ENCODE measurements at places on chromosomes 7 and 10. TPM values are rescaled to one million over a fixed set of nuclear protein-coding genes. Genes with fewer than 3 reads are reported as not detected.

The PIP gene
- not detected for total RNA-seq

DNA sequence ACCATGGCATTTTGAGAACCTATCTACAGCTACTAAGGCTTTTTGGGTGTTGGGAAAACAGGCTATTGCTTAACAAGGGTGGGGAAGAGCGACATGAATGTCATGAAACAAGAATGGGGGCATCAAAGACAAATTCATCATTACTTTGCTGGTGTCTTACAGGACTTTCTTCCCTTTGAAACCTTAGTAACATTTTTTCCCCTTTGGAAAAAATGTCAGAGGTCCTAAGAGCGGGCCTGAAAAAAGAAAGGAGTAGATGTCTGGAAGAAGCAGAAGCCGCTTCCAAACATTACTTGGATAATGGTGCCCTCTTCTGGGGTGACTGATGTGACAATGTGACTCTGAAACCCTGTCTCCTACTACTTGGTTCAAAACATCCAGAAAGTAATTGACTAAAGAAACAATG, 3.8 kb upstream of the DDX50 start:
- no peak for DNase-seq

DNA sequence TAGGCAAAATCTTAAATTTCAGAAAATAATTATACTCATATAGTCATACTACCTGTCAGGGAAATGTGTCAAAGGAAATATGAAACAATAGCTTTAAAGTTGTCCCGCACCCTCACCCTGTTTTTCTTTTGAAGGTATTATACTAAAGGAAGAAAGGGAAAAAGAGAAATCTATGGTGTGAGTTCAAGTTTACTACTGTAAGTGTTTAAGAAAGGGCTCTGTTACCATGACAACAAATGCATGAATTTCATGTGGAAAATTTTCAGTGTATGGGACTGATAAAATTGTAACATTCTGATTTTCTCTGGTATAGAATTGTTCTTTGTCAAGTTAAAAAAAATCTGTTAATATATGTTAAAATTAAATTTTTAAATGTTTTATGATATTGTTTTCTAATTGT, 229.8 kb downstream of the ADK start:
- no peak for DNase-seq

- no peak for DNase-seq
Observed at GRCh38 chr10:3647074-3647473, 137.9 kb downstream of the KLF6 start.

DNA sequence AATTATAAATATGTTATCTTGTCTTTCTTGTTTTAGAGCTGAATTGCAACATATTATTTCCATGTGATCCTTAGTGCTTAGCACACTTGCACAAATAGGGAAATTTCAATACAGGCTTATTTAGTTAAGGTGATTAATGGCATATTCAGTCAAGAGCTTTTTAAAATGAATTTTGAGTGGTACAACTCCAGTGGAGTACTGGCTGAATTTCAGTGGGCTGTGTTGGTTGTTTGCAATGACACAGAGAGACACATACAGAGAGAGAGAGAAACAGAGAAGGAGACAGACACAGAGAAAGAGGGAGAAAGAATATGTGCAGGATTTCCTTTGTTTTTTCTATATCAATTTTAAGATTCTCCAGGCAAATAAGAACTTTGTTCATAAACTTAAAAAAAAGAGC, 766.9 kb downstream of the DNAJB9 start:
- no peak for DNase-seq

DNA sequence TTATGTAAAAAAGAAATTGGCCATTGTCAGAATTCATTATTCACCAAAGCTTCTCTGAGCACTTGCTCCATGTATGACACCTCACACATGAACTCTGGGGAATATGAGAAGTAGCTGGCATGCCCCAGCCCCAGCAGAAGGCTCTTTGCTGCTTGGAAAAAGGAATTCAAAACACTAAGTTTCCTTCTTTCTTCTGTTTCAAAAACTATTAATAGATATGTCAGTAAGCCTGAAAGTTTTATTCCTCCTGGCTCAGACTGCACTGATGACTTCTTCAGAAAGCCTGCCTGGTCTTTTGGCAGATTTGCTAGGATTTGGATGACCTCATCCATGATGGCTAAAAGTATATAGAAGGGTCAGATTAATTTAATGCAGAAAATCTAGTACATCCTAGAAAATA, 511.0 kb downstream of the GFRA1 start:
- no peak for DNase-seq
